GF-D8 (cell line): ENCODE measurements at places on chromosomes 2 and 18.

- no peak for DNase-seq
Measured at GRCh38 chr2:10084223-10084865, 4.1 kb upstream of the CYS1 start.

DNA sequence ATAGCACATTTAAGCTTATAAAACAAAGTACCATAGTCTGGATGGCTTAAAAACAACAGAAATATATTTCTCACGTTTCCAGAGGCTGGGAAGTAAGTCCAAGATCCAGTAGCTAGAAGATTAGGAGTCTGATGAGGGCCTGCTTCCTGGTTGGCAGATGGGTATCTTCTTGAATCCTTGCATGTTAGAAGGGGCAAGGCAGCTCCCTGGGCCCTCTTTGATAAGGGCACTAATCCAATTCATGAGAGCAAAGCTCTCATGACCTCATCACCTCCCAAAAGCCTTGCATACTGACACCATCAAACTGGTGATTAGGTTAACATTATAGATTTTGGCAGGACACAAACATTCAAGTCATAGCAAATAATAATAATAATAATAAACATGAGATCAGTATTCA, 146.4 kb downstream of the CCDC102B start:
- DNase-seq: no peak

GRCh38 chr2:225378984-225379383, 20.5 kb upstream of the NYAP2 start:
- no peak for DNase-seq

- DNase-seq: no peak
Measured at GRCh38 chr2:236133410-236134012, 34.7 kb downstream of the GBX2 start.

GRCh38 chr2:64867253-64867996, 121.8 kb upstream of the SLC1A4 start:
- no peak for DNase-seq

GRCh38 chr2:200471324-200471848, 38.5 kb downstream of the KCTD18 start:
- DNase-seq: no peak

- DNase-seq: no peak
Measured at GRCh38 chr2:109609352-109610024, 4.3 kb downstream of the SEPTIN10 start.

DNA sequence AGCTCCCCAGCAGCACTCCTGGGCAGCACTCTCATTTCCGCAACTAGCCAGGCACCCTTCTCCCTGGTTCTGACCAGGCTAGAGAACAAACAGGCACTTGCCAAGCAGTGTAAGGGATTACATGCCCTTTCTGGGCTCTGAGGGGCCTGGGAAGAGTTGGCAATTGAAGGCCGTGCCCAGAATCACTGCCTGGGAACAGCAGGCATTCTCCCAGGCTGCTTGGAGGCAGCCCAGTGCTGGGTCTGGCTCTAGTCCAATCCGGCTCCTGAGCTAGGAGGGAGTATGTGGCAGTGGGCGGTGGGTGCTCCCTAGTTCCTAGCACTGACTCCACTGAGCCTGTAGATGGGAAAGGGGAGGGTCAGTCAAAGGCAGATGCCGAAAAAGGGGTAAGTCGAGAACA, 34.1 kb upstream of the SP3 start:
- no peak for DNase-seq

- DNase-seq: no peak
Measured at GRCh38 chr2:236124182-236124893, 43.8 kb downstream of the GBX2 start.

GRCh38 chr2:10475811-10476660, 27.9 kb upstream of the ODC1 start:
- no peak for DNase-seq

GRCh38 chr18:57771193-57771592, 31.9 kb downstream of the ATP8B1 start:
- DNase-seq: peak; percentile 32

DNA sequence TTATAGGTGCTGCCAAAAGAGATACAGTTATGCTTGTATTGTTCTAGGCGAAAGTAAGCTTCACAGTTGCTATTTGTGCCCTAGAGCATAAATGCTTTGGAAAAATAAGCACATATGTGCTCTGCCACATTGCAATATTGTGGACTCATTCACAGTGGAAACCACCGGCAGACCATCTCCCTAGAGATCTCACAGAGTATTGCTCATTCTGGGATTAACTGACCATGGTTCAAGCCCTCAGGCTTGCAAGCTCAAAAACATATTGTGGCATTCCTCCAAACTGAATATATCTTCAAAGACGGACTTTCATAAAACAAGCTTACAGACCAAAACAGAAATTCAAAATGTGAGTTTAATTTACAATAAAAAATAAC, 158.2 kb upstream of the CCDC150 start:
- no peak for DNase-seq

DNA sequence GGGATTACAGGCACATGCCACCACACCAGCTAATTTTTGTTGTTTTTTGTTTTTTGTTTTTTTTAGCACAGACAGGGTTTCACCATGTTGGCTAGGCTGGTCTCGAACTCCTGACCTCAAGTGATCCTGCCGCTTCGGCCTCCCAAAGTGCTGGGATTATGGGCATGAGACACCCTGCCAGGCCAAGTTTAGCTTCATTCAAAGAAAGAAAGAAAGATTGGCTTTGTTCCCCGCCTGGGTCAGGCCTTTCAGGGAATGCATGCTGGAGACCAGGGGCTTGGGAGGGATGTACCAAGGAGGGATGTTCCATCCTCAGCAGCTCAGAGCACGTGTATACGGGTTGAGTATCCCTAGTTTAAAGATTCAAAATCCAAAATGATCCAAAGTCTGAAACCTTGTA, 283.0 kb downstream of the ALPK2 start:
- no peak for DNase-seq

- DNase-seq: no peak
Measured at GRCh38 chr2:20214566-20215182, 10.3 kb downstream of the SDC1 start.

GRCh38 chr2:36912695-36913094, 53.6 kb downstream of the STRN start:
- DNase-seq: no peak

GRCh38 chr2:109460553-109461324, 153.0 kb downstream of the SEPTIN10 start:
- DNase-seq: no peak

- no peak for DNase-seq
Measured at GRCh38 chr2:207166349-207167098, 776 bp upstream of the KLF7 start.

- DNase-seq: no peak
Measured at GRCh38 chr2:197710424-197711042, 5.4 kb downstream of the MARS2 start.

DNA sequence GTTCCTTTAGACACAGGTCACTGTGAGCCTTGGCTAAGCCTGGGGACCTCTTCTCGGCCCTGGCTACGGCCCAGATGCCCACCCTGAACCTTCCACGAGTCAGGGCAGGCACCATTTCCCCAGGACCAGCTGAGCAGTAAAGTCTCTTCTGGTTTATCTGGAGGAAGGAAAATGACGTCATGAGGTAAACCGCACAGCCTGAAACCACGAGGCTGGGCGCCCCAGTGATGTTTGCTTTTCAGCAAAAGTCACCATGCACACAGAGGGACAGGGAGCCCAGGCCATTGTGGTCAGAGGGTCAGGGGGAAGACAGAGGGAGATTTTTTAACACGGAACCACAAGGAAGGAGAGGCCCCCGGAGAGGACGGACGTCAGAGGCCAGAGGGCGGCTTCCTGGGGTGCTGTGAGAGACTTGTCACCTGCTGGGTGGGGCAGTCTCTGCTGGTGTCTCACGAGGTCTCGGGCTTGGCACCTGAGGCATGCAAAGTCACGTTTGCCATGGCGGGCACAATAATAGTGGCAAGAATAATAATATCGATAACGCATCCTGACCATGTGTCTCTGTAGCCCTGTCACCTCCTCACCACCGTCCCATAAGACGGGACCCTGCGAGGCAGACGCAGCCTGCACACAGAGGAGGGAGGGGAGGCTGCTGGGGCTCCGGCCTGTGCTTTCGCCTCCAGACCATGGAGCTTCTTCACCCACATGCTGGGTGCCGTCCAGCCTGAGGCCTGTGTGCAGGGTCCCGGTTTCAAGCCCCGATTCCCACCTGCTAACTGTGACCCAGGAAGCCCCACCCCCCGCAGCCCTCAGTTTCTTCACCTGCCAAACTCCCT, 33.2 kb upstream of the FOSL2 start:
- peak; percentile 87 for DNase-seq

- DNase-seq: no peak
Measured at GRCh38 chr2:117360586-117360985, 453.9 kb upstream of the DDX18 start.

DNA sequence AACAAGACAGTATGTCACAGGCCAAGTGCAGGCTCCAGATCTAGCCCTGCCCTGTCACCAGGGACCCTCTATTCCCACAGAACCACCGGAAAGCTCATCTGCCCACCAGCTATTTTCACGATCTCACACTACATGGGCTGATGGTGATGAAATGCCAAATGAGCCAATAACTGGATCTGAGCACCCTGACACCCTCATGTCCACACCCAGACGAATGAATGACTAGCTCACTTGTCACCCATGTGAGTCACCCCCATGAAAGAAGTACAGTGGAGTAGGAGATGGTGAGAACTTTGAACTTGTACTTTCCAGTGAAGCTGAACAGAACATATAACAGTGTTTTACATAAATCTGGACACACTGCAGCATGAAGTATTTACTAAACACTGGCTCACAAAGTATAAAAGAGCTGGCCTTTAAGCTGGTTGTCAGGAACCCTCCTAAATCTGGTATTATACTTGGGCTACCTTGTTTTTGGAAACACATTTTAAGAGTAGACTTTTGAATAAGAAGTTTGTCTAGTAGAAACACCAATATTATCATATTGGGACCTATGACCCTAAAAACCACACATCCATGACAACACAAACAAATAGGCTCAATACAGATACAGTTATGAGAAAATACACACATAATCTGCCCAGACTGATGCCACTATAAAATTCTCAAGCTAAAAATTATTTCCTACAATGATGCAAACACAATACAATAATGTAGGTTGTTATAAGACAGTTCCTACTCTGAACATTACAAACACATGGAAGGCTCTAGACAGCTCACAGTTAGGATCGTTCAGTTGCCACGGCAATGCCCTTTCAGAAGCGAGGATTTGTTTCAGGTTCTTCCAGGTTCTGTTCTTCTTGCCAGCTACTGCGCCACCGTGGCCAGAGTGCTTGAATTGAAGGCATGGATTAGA, 19.0 kb downstream of the INO80C start:
- DNase-seq: no peak

- DNase-seq: no peak
Measured at GRCh38 chr18:37453752-37454151, 111.8 kb downstream of the CELF4 start.

GRCh38 chr2:171383134-171383533, 50.7 kb downstream of the METTL8 start:
- DNase-seq: no peak

DNA sequence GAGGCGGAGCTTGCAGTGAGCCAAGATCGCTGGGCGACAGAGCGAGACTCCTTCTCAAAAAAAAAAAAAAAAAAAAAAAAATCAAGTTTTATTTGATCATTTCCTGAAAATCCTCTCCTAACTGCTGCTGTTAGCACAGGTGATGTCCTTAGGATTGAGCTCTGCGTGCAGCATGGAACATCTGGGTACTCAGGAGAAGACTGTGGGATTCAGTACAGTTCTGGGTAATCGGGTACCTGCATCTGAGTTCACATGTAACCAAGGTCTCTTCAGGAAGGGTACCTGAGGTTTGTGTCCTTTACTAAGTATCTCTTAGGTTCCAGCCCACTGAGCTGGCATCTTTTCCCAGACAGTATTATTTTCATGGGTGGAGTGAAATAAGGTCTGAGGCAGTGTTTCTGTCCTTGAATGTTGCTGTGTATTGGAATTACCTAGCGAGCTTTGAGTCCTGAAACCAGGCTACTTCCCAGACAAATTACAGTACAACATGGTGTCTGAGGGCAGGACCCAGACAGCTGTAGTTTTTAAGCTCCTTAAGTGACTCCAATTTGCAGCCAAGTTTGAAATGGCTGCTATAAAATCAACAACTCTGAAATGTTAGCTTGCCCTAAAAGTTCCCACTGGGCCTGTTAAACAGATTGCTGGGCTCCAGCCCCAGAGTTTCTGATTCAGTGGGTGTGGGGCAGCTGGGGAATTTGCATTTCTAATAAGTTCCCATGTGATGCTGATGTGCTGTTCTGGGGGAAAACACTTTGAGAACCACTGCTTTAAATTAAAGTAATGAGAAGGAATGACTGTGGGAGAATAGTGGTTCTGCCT, 120.5 kb downstream of the PMAIP1 start:
- no peak for DNase-seq

DNA sequence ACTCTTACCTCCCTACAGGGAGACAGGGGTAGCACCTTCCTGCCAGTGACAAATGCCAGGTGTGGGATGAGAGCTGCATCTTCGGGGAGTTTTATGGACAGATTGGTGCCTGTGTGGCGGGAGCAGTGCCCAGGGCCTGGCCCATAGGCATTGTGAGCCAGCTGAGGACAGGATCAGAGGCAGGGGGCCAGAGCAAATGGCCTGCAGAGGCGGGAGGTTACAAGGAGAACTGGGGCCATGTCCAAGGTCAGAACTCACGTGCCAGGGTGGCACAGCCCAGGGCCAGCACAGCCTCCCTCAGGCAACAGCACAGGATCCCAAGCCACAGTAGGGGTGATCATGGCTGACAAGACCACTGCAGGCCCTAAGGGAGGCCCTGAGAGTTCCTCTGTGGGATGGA, 40.2 kb upstream of the MCFD2 start:
- DNase-seq: no peak

- no peak for DNase-seq
Measured at GRCh38 chr2:172969166-172969565, 106.5 kb upstream of the MAP3K20 start.

- no peak for DNase-seq
Measured at GRCh38 chr2:182608181-182608845, 107.7 kb upstream of the DNAJC10 start.

DNA sequence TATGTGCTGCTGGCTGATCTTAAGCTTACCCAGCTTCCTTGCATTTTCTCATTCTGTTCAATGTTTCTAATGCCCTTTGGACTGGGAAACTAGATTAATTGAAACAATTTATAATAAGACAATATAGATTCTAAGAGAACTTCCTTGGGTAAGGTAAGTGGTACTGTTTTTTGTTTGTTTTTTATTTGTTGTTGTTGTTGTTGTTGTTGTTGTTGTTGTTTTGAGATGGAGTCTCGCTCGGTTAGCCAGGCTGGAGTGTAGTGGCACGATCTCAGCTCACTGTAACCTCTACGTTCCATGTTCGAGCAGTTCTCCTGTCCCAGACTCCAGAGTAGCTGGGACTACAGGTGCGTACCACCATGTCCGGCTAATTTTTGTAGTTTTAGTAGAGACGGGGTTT, 49.1 kb downstream of the CAB39 start:
- no peak for DNase-seq

DNA sequence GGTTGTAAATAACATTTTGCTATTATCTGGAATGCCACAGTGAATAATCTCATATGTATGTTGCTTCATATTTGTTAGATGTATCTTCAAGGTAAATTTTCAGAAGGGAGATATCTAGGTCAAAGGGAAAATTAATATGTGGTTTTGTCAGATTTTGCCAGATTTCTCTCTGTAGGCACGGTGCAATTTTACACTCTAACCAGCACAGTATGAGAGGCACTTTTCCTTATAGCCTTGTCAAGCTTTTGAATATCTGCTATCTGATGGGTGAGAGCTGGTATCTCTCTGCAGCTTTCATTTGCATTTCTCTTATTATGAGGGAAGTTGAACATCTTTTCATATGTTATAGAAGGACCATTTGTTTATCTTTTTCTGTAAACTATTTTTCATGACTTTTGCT, 175.7 kb upstream of the PGAP1 start:
- no peak for DNase-seq

- DNase-seq: no peak
Measured at GRCh38 chr2:29660201-29660600, 261.2 kb downstream of the ALK start.

- no peak for DNase-seq
Measured at GRCh38 chr18:23756590-23757436, 67.6 kb downstream of the LAMA3 start.
